ENCODE measurements at places on chromosomes 4 and X. TPM values are rescaled to one million over a fixed set of nuclear protein-coding genes. Genes with fewer than 3 reads are reported as not detected.

MAML3 gene
- total RNA-seq: 14.1 TPM

NUDT11 gene
- total RNA-seq: 3.2 TPM

SEPSECS gene
- total RNA-seq: 3.0 TPM

ITGB1BP2 gene
- total RNA-seq: 1.0 TPM

RNF175 gene
- total RNA-seq: not detected

NSG1 gene
- total RNA-seq: 2.2 TPM

ZDHHC15 gene
- total RNA-seq: not detected

GRXCR1 gene
- total RNA-seq: not detected

FRG2 gene
- total RNA-seq: 0.09 TPM

CXCL11 gene
- 0.18 TPM for total RNA-seq

USP17L24 gene
- total RNA-seq: not detected

CASP3 gene
- total RNA-seq: 21.2 TPM

CENPI gene
- 12.9 TPM for total RNA-seq

GABRQ gene
- 0.17 TPM for total RNA-seq

CENPVL1 gene
- not detected for total RNA-seq

MGST2 gene
- total RNA-seq: 50.8 TPM

NLGN3 gene
- 1.2 TPM for total RNA-seq

FDCSP gene
- not detected for total RNA-seq

NAP1L2 gene
- total RNA-seq: 1.6 TPM

CFAP97 gene
- 12.2 TPM for total RNA-seq

NXF2 gene
- total RNA-seq: not detected

PRRG1 gene
- total RNA-seq: 5.1 TPM

STS gene
- 1.9 TPM for total RNA-seq

NDST3 gene
- total RNA-seq: not detected

CHIC1 gene
- total RNA-seq: 5.4 TPM

SSX4B gene
- not detected for total RNA-seq

LUZP4 gene
- total RNA-seq: not detected

PLA2G12A gene
- 12.6 TPM for total RNA-seq

OPRPN gene
- not detected for total RNA-seq

SNCA gene
- 0.14 TPM for total RNA-seq

CXorf49 gene
- not detected for total RNA-seq

KLHL5 gene
- total RNA-seq: 46.1 TPM

RTL9 gene
- 0.05 TPM for total RNA-seq

FREM3 gene
- total RNA-seq: not detected

All from A549 treated with CORT108297 at 1 μM for 4 hours (cell line).